Kidney glomerular epithelial cell (primary cell): ENCODE measurements at places on chromosomes 2 and 18.
A peak's percentile ranks its signal among the peaks of the same experiment; 100 is the strongest.

GRCh38 chr18:71505526-71505925, 1038.6 kb downstream of the CBLN2 start:
- no peak for DNase-seq

- peak; percentile 73 for DNase-seq
Measured at GRCh38 chr18:46712406-46712805, 44.4 kb downstream of the ST8SIA5 start.

GRCh38 chr2:47725808-47726207, 57.1 kb upstream of the MSH6 start:
- no peak for DNase-seq

- DNase-seq = no peak
Measured at GRCh38 chr2:60440079-60440766, 113.2 kb downstream of the BCL11A start.

GRCh38 chr2:192148241-192148619, 46.5 kb downstream of the TMEFF2 start:
- DNase-seq = no peak

DNA sequence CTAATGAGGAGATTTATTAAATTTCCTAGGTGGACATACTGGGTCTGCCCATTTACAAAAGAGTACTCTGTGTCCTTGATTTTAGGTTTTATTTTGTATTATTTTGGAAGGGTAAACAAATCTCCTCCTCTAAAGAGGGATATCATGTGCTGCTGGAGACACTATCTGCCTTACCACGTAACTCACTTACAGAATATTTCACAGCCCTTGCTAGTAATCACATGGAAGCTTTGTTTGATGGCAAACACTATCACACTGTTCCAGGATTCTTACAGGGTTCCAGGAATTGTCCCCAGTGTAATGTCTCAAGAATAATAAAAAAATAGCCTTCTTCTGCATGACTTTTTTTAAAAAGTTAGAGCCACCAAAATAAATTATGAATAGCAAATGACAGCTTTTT, 29.2 kb upstream of the ACVR1C start:
- no peak for DNase-seq

DNA sequence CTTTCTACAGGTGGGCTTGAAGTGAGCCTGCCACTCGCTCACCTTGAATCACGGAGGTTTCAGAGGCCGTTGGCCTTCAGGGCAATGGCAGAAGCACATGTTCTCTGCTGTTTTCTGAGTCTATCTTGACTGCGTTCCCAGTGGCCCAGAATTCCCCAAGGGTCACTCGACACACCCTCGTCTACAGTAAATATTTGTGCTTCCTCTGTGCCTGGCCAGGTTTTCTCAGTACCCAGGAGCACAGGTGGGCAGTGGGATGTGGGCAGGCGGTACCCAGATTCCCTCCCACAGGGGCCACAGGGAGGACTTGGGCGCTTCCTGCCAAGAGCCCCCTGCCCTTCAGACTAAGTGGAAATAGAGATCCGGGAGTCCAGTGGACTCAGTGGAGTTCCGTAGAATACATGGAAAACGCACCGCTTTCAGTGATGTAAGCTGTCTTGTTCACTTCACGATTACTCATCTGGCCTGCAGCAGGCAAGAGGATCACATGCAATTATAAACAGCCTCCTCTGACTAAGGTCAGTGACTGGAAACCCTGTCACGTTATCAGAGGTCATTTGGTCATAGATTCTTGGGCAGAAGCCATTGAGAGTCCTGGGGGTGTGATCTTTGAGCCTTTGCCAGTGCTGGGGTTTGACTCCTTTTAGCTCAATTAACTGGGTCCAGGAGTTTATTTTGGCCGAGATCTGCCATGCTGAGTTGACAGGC, 179.8 kb downstream of the NEDD4L start:
- DNase-seq = peak; percentile 87

GRCh38 chr18:67411116-67411515, 105.4 kb downstream of the DSEL start:
- DNase-seq = no peak

DNA sequence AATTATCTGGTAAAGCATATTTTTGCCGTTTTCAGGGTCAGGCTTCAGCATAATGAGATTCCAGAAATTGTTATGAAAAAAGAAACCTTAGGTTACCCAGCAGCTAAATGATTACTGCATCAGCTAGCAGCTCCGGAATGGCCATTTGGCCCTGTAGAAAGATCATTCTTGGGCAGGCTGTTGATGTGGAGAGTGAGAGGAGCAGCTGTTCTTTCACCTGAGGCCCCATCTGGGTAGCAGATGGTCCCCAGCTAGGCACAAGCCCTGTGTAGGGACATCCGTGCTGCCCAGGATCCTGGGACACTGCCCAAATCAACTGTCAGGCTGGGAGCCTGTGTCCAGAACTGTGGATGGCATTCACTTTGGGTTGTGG, 61.8 kb downstream of the NEDD4L start:
- no peak for DNase-seq

- no peak for DNase-seq
Measured at GRCh38 chr2:57544624-57545023, 502.0 kb upstream of the VRK2 start.

DNA sequence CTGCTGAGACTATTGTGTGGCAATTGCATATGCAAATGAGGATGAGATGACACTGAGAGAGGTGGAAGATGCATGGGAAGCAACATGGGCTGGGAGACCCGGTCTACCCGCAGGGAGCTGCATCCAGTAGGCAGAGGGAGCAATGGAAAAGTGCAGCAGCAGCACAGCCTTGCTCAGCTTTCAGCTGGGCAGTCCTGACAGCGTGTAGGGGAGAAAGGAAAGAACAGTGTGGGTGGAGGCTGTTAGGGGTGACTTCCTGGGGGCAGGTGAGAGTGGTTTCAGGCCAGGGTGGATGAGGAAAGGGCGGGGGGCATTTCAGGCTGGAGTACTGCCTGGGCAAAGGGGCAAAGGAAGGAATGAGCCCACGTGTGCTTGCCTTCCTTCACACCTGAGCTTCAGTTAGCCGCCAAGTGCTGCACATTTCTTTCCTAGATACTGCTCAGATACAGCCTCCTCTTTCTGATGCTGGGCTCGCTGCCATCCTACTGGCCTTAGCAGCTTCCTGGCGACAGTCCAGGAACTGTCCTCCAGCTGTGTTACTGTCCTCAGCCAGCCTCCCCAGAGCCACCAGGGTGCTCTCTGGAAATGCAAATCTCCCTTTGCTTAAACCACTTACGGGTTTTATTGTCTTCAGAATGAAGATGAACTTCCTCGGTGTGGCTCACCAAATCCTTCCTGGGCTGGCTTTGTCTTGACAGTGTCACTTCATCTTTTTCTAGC, 276.3 kb downstream of the TSN start:
- DNase-seq = no peak

DNA sequence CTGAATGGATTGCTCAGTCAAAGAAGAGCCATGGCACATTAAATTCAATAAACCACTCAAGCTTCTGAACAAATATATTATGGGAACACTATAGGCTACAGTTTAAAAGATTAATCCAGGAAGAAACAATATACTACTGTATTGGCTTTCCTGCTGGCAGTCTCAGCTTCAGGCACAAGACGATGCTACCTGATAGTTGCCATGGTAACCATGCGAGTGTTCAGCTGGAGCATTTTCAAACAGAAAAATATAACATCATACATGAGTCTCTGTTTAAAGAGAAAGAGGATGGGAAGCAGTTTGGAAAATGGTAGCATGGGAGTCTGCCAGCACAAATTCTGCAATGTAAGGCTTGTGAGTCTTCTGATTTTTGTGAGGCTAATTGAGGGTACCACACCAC, 65.9 kb upstream of the CPO start:
- DNase-seq = no peak

- DNase-seq = peak; percentile 76
Measured at GRCh38 chr18:21194871-21195771, 46.9 kb upstream of the GREB1L start.

DNA sequence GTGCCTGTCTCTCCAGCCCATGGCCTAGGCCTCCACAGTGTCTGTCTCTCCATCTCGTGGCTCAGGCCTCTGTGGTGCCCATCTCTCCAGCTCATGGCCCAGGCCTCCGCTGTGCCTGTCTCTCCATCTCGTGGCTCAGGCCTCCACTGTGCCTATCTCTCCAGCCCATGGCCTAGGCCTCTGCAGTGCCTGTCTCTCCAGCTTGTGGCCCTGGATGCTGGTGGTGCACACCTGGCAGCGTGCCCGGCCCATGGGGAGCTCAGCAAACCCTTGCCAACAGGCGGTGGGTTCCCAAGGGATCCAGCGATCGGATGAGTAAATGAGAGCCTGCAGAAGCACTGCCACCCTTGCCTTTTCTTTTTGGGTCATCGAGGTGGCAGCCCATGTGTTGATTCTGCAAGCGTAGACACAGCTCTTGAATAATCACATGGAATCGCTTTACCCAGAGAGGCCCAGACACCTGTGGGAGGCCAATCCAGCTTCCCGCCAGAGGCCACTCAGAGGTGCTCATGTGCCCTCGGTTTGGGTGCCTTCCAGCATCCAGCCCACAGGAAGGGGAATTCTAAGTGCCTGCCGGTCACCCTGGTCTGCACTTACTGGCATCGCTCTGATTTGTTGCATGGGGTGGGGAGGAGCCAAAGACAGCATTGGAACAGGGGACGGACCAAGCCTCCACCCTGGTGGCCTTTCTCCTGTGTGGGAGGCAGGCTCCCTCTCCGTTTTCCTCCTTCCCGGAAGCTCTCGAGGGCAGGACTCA, 101.8 kb upstream of the HDAC4 start:
- no peak for DNase-seq

DNA sequence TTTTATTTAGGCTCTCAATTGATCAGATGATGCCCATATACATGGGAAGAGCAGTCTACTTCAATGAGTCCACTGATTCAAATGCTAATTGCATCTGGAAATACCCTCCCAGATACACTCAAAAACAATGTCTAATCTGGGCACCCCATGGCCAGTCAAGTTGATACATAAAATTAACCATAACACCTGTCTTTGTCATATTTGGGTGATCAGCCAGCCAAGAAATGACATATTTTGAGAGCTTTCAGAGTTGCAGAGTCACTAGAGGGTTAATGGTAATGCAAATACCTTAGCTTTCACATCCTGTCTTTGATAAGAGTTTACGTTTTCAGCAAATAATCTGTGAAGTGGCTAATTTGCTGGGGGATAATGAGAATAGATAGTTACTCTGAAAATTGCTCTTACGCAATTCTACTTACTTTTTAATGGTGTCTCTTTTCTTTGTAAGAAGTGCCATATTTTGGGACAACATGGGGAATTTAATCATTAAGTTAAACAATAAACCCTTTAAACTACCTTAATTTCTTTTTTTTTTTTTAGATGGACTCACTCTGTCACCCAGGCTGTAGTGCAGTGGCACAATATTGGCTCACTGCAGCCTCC, 49.1 kb downstream of the CCDC195 start:
- DNase-seq = no peak

DNA sequence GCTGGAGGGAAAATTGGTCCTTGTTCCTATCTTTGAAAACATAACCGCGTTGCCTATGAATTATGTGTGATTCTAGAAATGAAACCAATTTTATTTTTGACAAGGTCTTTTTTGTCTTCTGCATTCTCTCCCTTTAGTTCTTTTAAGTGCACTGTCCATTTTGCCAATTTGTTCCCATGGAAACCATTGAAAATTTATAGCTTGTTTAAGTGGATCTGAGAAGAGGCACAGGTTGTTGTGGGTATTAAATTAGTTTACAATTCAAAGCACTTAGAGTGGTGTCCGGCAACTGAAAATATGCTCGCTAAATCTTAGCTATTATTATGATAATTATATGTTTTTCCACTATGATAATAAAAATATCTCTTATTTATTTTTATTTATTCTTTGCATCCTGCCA, 107.5 kb upstream of the FSHR start:
- no peak for DNase-seq

DNA sequence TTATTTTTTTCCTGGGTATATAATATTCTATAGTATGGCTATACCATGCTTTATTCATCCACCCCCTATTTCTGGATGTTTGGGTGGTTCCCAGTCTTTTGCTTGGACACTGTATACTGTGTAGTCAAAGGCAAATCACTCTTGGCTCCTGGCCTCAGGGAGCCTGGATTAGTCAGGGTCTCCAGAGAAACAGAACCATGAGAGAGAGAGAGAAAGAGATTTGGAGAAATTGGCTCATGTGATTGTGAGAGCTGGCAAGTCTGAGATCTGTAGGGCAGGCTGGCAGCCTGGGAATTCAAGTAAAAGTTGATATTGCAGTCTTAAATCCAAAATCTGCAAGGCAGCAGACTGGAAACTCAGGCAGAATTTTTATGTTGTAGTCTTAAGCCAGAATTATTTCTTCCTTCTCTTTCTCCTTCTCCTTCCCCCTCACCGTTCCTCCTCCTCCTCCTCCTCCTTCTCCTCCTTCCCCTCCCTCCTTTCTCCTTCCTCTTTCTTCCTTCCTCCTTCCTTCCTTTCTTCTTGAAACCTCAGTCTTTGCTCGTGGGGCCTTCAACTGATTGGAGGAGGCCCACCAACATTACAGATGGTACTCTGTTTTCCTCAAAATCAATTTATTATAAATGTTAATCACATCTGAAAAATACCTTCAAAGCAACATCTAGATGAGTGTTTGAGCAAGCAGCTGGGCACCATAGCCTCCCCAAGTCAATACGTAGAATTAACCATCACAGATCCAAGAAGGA, 33.0 kb downstream of the CTIF start:
- DNase-seq = no peak

- peak; percentile 46 for DNase-seq
Measured at GRCh38 chr2:239157771-239158170, 243.0 kb downstream of the HDAC4 start.

DNA sequence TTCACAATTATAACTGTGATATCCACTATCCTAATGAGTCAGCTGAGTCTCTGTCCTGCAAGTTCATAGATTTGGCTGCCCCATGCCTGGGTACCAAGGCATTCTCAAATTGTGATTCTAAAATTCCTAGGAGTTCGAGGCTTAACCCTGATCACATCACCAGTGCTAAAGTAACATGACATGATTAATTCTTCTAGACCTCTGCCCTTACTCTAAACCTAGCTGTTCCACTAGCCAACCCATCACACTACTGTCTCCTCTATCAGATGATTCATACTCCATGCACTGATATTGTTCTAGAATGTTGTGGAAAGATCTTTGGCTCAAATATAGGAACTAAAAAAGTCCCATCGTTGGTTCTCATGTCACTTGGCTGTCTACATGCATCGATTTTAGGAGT, 487.6 kb downstream of the PIK3C3 start:
- DNase-seq = no peak

DNA sequence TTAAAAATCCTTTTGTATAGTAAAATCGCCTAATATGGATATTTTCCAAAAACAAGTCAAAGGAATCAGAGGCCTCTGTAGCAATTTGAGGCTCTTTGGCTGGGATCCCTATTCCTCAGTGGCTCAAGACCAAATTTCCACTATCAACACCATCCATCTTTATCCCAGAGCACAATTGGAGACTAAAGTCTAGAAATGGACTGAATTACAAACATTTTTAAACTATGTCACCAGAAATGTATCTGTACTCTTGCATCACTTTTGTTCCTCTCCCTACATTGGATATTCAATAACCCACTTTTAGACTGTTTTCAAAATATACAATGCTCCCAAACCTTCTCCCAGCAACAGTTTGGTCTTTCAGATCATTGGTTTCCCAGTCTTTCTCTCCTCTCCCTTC, 140.4 kb upstream of the KLHL29 start:
- no peak for DNase-seq
